Suppressor macrophage treated with lipopolysaccharide for 1 hour (primary cell): ENCODE measurements at places on chromosomes 13 and 19.
A peak's percentile ranks its signal among the peaks of the same experiment; 100 is the strongest.

- DNase-seq = no peak
Observed at GRCh38 chr19:55681131-55682092, 6.4 kb downstream of the EPN1 start.

DNA sequence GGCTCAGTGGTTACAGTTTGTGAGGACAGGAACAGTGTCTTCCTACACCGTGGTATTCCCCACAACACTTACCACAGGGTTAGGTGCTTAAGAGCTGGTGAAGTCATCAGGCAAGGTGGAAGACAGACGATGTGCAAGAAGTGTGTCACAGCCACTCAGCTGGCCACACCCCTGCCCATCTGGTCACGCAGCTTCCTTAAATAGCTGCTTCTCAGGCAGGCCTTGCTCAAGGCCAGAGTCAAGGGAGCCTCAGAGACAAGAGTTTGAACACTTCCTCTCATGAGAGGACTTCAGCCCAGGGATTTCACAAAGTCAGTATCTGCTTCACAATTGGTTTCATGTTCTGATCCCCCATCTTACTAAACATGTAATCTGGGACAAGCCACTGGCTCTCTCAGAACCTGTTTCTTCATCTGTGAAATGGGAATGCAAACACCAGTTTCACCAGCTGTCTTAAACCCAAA lies 80.3 kb upstream of the FRY start:
- DNase-seq = peak; percentile 92

DNA sequence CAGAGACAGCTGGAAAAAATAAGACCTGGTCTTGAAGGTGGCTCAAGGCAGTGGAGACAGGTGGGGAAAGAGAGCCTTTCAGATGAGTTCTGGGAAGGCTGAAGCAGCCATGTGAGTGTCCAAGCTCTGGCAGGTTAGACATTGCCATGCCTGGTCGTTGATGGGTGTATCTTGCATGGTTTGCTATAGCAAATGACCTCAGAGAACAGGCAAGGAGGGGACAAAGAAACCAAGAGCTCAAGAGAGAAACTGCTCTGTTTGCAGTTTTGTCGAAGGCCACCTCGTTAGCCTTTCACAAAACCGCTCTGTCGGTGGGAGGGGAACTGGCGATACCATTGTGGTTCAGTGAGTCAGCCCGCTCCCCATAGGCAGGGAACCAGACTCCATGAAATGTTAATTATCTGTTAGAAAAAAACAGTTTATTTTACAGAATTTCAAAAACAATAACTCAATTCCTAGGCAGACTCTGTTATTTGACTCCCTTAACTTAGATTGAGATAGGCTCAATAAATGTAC lies 82.8 kb upstream of the ARGLU1 start:
- DNase-seq = no peak

DNA sequence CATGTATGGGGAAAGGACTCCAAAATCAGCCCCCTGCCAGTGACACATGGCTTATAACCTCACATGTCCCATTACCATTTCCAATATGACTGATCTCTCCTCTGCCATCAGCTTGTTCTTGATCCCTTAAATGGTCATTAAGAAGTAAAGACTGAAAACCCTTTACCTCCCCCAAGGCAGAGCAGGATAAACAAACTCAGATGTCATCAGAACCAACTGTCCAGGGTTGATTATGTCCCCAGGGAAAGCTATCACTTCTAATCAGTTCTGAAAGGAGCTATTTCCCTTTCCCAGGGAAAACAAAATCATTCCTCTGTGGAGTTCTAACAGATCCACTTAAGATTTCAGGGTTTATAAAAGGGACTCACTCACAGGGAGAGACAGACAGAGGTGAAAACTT lies 350.9 kb downstream of the SUCLA2 start:
- DNase-seq = no peak

DNA sequence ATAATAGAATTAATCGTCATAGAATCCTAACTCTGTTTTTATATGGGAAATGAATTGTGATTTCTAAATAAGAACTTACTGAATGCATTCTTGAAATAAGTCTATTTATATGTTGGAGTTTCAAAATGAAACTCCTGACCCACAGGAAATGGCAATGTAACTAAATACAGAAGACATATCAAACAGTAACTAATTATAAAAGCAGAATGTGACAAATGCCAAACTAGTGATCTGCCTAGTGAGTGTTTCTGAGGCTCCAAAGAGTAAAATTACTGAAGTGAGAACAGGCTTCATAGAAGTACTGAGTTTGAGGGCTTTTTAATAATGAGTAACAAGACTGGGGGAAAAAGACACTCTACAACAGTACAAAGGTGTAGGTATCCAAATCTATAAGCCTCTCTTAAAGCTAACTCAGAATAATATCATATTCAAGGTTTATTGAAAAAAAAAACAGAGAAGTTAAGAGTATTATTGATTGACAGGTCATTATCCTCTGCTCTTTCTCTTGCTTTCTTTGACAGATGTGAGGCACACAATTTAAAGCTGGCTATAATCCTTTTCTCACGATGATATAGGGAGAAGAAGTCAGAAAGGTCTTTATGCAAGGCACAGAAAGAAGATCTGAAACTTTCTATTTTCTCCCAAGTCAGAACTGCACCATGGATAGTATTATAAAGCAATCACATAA lies 17.4 kb upstream of the ATXN8OS start:
- DNase-seq = no peak

DNA sequence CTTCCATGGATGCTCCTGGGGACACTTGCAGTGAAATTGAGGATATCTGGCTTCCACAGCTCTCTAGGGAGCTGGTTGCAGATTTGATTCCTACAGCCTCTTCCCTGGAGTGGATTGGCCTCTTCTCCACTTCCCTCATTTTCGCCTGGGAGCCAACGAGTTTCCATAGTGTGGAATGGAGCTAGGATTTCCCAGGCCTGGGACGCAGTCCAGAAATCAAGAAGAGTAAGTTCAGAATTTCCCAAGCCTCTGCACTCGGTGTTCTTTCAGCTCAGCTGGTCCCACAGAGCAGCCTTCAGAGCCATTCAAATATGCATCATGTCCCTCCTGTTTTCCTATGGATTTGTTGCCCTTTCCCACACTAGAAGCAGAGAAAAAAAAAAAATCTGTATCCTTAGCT lies 68.2 kb downstream of the RAP2A start:
- no peak for DNase-seq

GRCh38 chr13:40776681-40777165 lies 5.7 kb upstream of the MRPS31 start:
- DNase-seq = peak; percentile 80

- DNase-seq = no peak
Observed at GRCh38 chr19:33249740-33250366, 24.2 kb upstream of the SLC7A10 start.

- DNase-seq = no peak
Observed at GRCh38 chr13:106129273-106129672, 406.2 kb downstream of the EFNB2 start.

- DNase-seq = peak; percentile 76
Observed at GRCh38 chr19:480016-480855, 16.1 kb upstream of the MADCAM1 start.

- DNase-seq = peak; percentile 87
Observed at GRCh38 chr19:11626252-11626651, 29.0 kb downstream of the ZNF627 start.

DNA sequence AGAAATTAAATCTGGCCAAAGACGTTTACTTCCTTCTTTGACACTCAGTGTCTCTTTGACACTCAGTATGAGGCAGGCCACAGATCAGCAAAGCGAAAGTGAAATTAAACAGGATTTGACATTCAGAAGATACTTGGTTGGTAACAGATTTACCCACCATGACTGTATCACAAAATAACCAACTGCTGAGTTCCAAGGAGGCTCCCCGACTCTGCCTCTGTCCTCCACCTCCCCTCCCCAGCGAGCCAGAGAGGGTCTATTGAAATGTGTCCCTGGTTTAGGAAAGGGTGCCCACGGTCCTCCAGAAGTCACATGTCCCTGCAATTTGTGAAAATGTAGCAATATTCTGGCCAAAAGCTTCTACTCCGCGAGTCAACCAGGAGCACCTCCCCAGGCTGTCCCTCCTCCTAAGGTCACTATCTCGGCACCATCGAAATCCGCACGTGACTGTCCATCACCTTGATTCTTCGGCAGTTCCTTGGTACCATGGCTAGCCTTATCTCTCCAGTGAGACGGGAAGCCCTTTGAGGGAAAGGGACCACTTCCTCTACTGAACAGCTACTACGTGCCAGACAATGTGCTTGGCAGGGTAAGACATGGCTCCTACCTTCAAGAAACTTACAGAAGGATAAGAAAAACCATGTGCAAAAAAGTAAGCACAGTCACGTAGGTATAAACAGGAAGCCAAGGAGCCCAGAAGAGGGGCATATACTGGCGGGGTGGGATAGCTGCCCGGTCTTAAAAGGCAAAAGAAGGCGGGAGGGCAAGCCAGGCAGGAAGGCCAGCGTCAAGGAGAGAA lies 1.5 kb downstream of the N4BP2L1 start:
- peak; percentile 85 for DNase-seq

DNA sequence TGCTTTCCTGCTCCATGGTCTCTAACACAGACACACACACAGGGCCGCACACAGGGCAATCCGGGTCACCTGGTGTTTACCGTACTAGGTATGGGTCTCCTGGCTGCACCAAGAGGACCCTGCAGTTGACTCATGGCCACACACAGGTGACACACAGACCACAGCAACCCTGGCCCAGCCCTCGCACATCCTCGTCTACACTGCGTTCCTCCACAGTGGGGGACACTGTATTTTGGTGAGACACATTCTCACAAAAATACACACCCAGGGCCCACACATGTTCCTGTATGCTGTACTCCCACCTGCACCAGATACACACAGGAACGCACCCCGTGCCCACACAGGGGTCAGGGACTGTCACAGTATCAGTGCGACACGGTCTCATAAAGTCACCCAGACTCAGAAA lies 12.8 kb downstream of the PDE4A start:
- DNase-seq = no peak

GRCh38 chr19:32406161-32407003 lies 812 bp downstream of the DPY19L3 start:
- DNase-seq = no peak

DNA sequence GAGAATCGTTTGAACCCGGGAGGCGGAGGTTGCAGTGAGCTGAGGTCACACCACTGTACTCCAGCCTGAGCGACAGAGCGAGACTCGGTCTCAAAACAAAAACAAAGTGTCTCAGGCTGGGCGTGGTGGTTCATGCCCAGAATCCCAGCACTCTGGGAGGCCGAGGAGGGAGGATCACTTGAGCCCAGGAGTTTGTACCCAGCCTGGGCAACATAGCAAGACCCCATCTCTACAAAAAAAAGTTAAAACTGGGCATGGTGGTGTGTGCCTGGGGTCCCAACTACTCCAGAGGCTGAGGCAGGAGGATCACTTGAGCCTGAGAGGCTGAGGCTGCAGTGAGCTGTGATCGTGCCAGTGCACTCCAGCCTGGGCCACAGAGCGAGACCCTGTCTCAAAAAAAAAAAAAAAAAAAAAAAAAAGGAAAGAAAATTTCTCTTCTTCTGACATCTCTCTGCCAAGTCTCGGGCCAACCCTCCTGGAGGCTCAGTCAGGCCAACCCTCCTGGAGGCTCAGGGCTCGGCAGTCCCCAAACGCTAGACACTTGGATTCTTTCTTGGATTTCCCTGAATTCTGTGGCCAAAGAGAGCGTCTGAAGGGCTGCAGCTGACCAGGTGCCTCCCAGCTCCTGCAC lies 26.3 kb downstream of the ARID3A start:
- DNase-seq = no peak

DNA sequence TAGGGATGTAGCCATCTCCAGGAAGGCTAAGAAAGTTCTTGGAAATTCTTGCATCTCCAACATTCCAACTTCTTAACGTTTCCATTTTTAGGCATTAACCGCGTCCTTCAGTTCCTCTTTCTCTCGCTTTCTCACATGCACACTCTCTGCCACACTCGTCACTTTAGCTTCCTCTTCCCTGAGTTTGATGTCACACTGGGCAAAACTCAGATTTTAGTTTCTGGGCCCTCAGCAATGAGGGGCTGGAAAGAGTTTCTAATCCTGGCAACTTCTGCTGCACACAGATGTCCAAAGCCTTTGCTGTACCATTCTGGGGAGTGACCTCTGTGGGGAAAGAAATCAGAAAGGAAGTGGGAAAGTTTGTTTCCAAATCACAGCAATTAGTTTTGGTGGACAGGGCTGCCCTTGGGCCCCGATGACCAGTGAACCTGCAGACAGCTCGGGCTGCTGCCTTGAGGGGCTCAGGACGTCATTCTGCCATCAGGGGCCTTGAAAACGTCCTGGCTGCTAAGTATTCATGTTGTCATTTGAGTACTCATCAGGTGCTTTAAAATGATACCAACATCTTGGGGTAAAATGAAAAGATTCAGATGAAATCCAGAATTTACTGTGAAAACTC lies 89.3 kb downstream of the KL start:
- DNase-seq = peak; percentile 83

DNA sequence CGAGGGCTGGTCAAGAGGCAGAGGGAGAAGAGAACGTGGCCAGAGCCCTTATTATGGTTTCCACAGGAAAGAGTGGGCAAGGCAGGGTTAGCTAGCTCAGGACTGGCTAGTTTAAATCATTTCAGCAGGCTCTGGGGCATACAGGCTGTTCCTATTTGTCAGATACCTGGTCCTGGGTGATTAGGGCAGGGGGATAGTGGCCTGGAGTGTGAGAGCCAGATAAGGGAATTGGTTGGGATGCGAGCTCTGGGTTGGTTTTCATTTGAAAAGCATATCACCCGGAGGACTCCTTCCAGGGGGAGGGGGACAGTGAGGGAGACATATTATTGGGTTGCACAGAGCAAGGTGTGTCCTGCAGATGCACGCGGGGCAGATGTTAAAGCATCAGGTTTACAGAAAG lies 75.3 kb upstream of the CLDN10 start:
- DNase-seq = no peak

GRCh38 chr13:110233951-110234280 lies 73.0 kb downstream of the COL4A1 start:
- peak; percentile 54 for DNase-seq

GRCh38 chr19:50925734-50926133 lies 14.5 kb upstream of the KLK4 start:
- peak; percentile 38 for DNase-seq

DNA sequence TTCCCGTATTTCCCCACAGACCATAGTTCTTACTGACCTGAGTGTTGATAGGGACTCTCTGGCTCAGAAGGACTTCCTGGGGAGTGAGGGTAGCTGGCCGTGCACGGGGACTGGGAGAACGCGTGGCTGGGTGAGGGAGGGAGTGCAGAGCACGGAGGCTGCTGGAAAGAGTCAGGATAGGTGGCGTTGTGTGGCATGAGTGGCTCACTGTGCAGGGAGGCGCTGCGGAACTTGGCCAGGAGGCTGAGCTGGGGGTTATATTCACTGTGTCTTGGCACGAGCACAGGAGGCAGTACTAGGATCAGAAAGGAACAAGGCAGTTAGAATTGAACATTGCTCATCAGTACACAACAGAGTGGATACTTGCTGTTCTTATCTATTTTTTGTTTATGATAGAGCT lies 47.4 kb downstream of the SMAD9 start:
- DNase-seq = no peak

GRCh38 chr13:100397627-100398026 lies 191.0 kb downstream of the GGACT start:
- no peak for DNase-seq

DNA sequence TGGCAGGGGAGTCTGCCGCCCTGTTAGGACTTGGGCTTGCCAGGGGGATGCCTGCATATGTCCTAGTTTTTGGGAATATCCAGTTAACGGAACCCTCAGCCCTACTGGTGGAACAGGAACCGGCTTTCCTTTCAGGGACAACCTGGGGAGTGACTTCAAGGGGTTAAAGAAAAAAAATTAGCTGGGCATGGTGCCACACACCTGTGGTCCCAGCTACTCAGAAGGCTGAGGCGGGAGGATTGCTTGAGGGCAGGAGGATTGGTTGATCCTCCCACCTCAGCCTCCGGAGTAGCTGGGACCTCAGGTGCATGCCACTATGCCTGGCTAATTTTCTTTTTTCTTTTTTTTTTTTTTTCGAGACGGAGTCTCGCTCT lies 22.5 kb downstream of the LDLR start:
- DNase-seq = no peak
